Upper lobe of left lung (tissue), 6 donors: ENCODE measurements at places on chromosomes 4 and X. TPM values are rescaled to one million over a fixed set of nuclear protein-coding genes. Genes with fewer than 3 reads are reported as not detected.

Gene PDZD4
- 6.4 TPM for total RNA-seq

Gene CFI
- 57.0 TPM for total RNA-seq

Gene PNMA3
- total RNA-seq: 0.67 TPM

Gene SSX4
- total RNA-seq: not detected

Gene CPXCR1
- not detected for total RNA-seq

Gene SLC7A11
- 0.77 TPM for total RNA-seq

Gene SLC34A2
- total RNA-seq: 2,772 TPM

Gene FGG
- 200 TPM for total RNA-seq

Gene GPC4
- 58.0 TPM for total RNA-seq

Gene ATP2B3
- not detected for total RNA-seq

Gene UGT2B15
- total RNA-seq: not detected

- H3K27ac ChIP-seq: no peak overlapping the region
- no peaks in the 10 kb centered on the region for H3K36me3 ChIP-seq
- H3K4me3 ChIP-seq: no peak overlapping the region
- H3K4me1 ChIP-seq: no peaks in the 10 kb centered on the region
- DNase-seq: no peak
Measured at GRCh38 chr4:126168484-126168883, 853.7 kb downstream of the FAT4 start.

DNA sequence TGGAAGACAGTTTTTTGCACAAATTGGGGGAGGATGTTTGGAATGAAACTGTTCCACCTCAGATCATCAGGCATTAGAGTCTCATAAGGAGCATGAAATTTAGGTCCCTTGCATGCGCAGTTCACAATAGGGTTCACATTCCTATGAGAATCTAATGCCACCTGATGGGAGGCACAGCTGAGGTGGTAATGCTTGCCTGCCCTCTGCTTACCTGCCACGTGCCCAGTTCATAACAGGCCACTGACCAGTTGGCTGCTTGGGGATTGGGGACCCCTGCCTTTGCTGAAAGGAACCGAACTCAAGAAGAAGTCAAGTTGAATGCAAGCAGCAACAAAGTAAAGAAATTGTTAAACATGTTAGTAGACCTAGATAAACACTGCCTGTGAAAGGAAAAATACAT, 4.6 kb upstream of the HSPA4L start:
- H3K36me3 ChIP-seq: no peaks in the 10 kb centered on the region
- H3K4me3 ChIP-seq: no peak overlapping the region
- DNase-seq: no peak

DNA sequence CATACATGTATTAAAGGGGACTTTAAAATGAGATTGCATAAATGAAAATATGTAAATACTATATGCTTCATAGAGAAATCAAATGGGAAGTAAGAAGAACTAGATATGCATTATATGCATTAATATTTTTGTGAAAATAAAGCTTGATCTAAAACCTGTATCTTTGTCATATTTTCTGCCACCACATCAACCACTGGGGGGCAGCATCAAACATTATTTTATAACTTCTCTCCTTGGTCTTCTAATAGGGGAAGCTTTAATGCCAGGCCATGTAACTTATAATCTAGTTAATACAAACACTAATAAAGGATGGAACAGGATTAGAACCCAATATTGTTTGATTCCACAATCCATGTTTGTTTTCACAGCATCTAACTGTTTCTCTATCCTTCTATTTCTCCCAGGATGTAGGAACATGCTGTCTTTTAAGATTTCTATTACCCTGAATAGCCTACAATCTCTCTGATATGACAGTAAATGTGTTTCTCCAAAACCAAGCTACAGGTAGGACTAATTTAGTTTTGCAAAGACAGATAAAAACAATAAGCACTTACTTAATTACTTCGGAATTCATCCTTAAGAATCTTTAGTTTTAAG, 10.0 kb downstream of the QRFPR start:
- H3K4me3 ChIP-seq: no peak overlapping the region
- H3K27me3 ChIP-seq: no peaks in the 10 kb centered on the region
- H3K36me3 ChIP-seq: no peaks in the 10 kb centered on the region
- no peak for DNase-seq

- H3K27me3 ChIP-seq: no peaks in the 10 kb centered on the region
- H3K27ac ChIP-seq: peak overlapping the region; percentile 4
- no peak overlapping the region for H3K4me3 ChIP-seq
- H3K36me3 ChIP-seq: no peaks in the 10 kb centered on the region
- DNase-seq: no peak
Measured at GRCh38 chrX:136162827-136163570, 15.7 kb downstream of the FHL1 start.

- no peak for DNase-seq
- no peaks in the 10 kb centered on the region for H3K36me3 ChIP-seq
- no peak overlapping the region for H3K27ac ChIP-seq
- H3K4me1 ChIP-seq: peaks cover 22% of the 10 kb centered on the region
- H3K4me3 ChIP-seq: no peak overlapping the region
Measured at GRCh38 chr4:80008351-80008750, 64.7 kb downstream of the ANTXR2 start.

GRCh38 chr4:76211769-76212708, 1.6 kb downstream of the SCARB2 start:
- peaks cover 73% of the 10 kb centered on the region for H3K4me1 ChIP-seq
- DNase-seq: no peak
- peak overlapping the region; percentile 85 for H3K4me3 ChIP-seq
- H3K27me3 ChIP-seq: no peaks in the 10 kb centered on the region
- no peaks in the 10 kb centered on the region for H3K36me3 ChIP-seq

DNA sequence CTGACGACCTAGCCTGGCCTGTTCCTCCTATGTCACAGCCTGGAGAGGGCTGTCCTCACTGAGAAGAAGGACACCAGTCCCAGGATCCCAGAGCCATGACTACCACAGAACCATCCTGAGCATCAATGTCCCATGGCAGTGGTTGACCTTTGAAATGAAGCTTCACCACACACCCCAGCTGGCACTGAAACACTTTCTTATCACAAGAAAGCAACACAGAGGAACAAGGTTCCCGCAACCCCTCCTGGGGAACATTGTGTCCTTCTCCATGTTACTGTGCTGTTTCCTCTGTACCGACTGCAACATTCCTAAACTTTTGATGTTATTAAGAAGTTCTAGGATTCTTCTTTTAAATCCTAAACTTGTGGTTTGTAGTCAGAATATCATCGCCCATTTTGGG, 21.2 kb upstream of the FAM156A start:
- H3K36me3 ChIP-seq: no peaks in the 10 kb centered on the region
- no peak for DNase-seq
- no peaks in the 10 kb centered on the region for H3K27me3 ChIP-seq

- no peak overlapping the region for H3K27ac ChIP-seq
- no peaks in the 10 kb centered on the region for H3K36me3 ChIP-seq
- H3K4me1 ChIP-seq: peaks cover 2% of the 10 kb centered on the region
- no peaks in the 10 kb centered on the region for H3K27me3 ChIP-seq
- no peak for DNase-seq
Measured at GRCh38 chr4:85488416-85488815, 13.5 kb downstream of the ARHGAP24 start.

DNA sequence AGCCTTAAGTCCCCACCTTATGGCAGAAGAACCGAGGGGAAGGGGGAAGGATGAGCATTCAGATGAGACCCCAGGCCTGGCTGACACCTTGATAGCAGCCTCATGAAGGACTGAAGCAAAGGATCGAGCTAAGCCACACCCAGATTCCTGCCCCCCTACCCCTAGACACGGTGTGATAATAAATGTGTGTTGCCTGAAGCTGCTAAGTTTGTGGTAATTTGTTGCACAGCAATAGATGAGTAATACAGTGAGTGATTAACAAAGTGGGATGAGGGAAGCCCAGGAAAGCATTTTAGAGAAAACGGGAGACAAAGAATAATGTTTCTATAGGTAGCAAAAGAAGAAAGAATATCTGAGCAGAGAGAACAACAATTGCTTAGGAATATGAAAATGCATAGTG, 404.2 kb downstream of the MID1IP1 start:
- H3K4me1 ChIP-seq: no peaks in the 10 kb centered on the region
- DNase-seq: no peak
- no peak overlapping the region for H3K4me3 ChIP-seq
- H3K27me3 ChIP-seq: no peaks in the 10 kb centered on the region
- no peak overlapping the region for H3K27ac ChIP-seq
- no peaks in the 10 kb centered on the region for H3K36me3 ChIP-seq

GRCh38 chr4:187309456-187309855, 585.8 kb upstream of the FAT1 start:
- no peak overlapping the region for H3K4me3 ChIP-seq
- no peaks in the 10 kb centered on the region for H3K36me3 ChIP-seq
- no peak for DNase-seq

DNA sequence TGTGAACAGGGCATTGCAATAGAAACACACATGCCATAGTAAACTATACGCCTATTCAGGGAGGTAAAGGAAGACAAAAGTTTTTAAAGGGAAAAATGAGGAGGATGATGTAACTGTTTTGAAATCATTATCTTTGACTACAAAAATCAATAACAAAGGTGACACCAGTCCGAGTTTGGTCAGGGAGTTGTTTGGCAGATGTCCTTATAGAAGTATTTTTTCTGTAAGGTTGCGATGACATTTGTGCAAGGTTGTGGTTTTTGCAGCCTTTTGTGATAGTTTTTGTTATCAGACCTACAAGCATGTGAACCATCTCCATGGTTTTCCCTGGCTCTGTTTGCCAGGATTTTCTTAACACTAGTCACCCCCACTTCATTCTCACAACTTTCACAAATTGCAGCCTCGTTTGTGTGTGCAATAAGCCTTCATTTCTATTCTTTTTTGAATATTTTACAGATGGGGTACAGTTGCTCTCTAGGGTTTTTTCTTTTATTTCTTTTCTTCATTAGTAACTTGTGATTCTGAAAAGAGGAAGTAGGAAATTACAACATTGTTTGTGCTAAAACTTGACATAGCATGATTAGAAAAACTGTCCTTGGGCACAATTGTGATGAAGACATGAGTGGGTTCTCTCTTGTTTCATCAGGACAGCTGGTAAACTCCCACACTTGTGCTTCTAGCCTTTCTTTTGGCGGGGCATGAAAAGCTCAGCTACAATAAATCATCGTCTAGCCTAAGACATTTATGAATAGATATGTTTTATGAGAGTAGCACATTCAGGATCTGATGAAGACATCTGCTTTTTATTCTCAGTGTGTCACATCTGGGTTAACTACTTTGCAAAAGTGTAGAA, 60.2 kb upstream of the PNPLA4 start:
- H3K27me3 ChIP-seq: no peaks in the 10 kb centered on the region
- no peaks in the 10 kb centered on the region for H3K36me3 ChIP-seq
- no peak overlapping the region for H3K27ac ChIP-seq
- DNase-seq: no peak
- no peaks in the 10 kb centered on the region for H3K4me1 ChIP-seq
- no peak overlapping the region for H3K4me3 ChIP-seq

DNA sequence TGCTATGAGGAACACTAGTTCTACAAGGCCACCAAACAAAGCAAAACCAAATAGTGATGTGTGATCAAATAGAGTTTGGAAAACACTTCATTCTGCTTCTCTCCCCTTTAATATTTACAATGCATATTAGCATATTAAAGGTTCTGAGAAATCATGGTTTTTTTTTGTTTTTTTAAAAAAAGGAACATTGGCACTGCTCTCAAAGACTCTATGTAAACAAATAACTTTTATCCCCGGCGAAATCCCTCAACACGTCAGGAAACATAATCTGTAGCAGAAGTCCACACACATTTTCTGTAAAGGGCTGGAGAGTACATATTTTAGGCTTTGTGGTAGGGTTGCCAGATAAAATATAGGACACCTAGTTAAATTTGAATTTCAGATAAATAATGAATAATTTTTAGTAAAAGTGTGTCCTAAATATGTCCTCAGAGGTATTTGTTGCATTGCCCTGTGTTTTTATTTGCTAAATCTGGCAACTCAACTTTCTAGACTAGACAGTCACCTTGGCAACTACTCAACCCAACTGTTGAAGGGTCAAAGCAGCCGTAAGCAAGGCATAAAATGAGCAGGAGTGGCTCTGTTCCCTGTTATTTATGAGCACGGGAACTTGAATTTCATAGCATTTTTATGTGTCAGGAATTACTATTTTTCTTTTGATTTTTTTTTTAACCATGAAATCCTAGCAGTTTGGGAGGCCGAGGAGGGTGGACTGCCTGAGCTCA, 8.6 kb downstream of the SPATA4 start:
- no peak overlapping the region for H3K4me3 ChIP-seq
- no peak for DNase-seq
- H3K4me1 ChIP-seq: no peaks in the 10 kb centered on the region
- H3K27ac ChIP-seq: no peak overlapping the region
- H3K27me3 ChIP-seq: no peaks in the 10 kb centered on the region

DNA sequence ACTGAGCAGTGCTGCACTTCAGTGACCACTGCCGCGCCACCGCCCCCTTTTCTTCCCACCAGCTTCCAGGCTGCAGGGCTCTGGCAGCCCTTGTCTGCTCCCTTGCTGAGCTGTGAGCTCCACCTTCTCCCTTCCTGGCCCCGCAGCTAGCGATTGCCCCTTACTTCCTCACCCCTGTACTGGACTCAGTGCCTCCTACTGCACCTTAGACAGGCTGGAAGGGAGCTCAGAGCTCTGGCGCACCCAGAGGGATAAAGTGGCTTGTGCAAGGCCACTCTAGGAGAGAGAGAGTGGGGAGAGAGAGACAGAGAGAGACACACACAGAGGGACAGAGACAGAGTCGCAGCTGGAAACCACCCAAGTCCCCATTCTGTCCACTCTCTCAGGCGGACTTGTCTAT, 6.0 kb downstream of the RASL11B start:
- peak; percentile 34 for DNase-seq
- no peaks in the 10 kb centered on the region for H3K27me3 ChIP-seq
- no peak overlapping the region for H3K4me3 ChIP-seq

DNA sequence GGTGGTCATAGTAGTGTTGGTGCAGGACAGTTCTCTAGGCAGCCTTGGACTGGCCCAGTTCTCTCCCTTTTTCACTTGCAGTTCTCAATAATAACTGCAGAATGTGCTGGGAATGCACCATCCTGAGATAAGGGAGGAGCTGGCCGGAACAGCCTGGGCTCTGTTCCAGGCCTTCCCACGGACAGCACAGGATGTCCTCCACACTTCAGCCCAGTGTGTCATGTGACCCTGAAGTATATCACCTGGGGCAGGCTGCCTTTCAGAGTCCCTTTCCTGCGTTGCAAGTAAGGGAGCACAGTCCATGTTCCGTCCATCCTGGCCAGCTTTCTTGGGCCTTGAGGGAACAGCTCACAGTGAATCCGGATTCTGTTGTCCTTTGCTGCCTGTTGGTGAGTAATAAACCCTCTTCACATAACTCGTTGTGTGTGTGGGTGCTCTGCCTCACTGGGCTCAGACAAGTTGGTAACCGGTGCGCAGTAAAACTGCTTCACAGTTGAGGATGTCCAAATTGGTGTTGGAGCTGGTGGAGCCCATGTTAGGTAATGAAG, 32.3 kb upstream of the BBS12 start:
- no peaks in the 10 kb centered on the region for H3K4me1 ChIP-seq
- H3K27me3 ChIP-seq: no peaks in the 10 kb centered on the region
- H3K4me3 ChIP-seq: no peak overlapping the region
- DNase-seq: peak; percentile 32
- no peaks in the 10 kb centered on the region for H3K36me3 ChIP-seq

DNA sequence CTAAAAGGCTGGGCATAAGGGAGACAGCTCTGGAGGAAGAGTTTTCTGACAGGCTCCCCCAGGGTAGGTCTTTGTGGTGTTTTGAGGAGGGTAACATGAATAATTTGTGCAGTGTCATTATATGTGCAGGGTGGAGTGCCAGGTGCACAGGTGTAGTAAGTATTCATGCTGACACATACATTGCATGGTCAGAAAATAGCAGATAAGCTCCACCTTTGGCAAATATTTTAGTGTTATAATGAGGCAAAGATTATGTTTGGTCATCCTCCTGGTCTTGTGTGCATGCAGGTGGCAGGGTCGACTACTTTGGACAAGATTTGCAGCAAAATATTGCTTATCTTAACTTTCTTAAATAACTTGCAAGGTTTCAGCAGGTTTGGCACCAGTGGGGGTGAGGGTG, 910.4 kb upstream of the PCDH10 start:
- no peak for DNase-seq
- no peaks in the 10 kb centered on the region for H3K27me3 ChIP-seq
- no peaks in the 10 kb centered on the region for H3K36me3 ChIP-seq
- H3K4me1 ChIP-seq: no peaks in the 10 kb centered on the region
- no peak overlapping the region for H3K27ac ChIP-seq
